ENCODE measurements at places on chromosomes 5 and 9.

- no peak for DNase-seq
These were observed 5.3 kb downstream of the GAPT start for GRCh38 chr5:58496488-58496887.

- no peak for DNase-seq
These were observed 104.2 kb downstream of the MELK start for GRCh38 chr9:36676778-36677485.

GRCh38 chr5:150077996-150078801 is 8.2 kb downstream of the CSF1R start:
- DNase-seq: no peak

DNA sequence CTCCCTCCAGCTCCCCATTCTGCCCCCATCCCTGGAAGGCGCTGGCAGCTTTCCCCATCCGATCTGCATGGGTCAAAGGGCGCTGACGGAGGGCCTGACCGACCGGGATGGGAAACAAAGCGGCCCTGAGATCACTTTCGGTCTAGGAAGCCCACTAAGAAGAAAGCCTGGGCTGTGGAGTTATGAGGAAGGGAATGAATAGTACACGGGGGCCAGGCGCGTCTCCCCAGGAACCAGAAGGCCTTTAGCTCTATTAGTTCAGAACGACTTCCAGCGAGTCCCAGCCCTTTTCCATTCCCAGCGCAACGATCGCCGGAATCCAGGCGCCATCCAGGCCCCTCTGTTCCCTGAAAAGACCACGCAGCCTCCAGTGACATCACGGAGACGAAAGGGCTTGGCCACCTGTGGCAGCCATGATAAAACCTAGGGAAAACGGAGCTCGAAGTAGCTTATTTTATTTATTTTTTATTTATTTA is 70.1 kb upstream of the CCDC180 start:
- no peak for DNase-seq

GRCh38 chr5:45288746-45289145 is 407.4 kb downstream of the HCN1 start:
- no peak for DNase-seq
